Head of caudate nucleus (tissue), 42 donors: ENCODE measurements at places on chromosomes 11 and 22.

GRCh38 chr11:61480261-61480993 is 28.1 kb upstream of the LRRC10B start:
- no peak for DNase-seq

- no peak for DNase-seq
These were observed 13.1 kb downstream of the OR10W1 start for GRCh38 chr11:58254936-58255335.

- DNase-seq, result no peak
These were observed 25.4 kb upstream of the GSTP1 start for GRCh38 chr11:67558084-67558772.

DNA sequence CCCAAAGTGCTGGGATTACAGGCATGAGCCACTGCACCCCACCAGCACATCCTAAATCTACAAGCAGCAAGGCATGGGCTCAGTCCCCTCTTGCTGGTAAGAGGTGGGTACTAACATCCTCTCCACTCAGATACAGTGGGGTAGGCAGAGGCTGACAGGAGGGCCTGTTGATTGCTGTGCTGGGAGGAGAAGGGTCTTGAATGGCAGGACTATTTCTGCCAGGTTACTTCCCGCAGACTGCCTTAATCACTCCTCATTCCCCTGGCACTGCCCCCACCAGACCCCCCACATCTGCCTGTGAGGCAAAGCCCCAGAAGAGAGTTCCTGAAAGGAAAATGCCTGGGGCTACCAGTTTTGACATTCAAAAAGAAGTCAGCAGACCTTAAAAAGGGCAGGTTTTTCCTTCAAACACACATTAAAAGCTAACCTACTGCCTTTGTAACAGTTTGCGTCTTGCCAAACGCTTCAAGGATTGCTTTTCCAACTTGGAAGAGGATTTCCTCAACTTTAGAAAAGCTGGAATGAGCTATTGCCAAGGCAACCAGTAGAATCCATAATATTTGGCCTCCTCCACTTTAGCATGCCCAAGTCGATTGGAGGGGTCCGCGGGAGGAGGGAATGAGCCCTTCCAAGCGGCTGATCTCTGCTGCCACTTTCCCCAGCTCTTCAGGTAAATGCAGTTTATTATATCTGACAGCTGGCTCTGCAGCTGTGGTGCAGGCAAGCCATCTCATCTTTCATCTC is 62.0 kb downstream of the FDX1 start:
- DNase-seq, result no peak

GRCh38 chr11:126113515-126113957 is 50.9 kb upstream of the CDON start:
- peak; percentile 45 for DNase-seq

GRCh38 chr22:49488943-49489342 is 338.7 kb downstream of the BRD1 start:
- DNase-seq, result no peak

DNA sequence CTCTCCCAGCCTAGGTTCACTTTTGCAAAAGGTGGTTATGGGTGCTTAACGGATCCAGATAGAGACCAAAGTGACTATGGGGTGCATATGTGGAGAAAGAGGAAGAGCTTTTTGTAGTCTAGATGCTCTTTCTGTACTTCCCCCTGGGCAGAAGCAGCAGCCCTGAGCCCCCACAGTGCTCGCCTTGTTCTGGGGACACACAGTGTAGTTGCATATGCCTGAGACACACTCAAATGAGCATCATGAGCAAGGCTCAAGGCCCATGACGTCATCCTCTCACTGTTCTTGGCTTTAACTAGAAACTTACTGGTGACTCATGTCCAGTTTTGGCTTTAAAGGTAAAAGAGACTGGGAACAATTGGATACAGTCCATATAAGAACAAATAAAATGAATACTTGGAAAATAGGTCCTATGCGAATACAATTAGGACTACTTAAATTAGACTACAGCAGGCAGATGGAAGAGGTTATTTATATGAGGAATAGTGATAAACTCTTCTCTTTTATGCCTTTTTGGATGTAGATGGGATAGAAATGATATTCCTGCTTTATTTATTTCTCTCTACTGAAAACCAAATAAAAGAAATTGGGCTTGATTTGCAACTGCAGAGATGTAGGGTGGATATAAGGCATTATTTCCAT is 20.1 kb upstream of the PEX26 start:
- peak; percentile 64 for DNase-seq
